ENCODE measurements at places on chromosomes 12 and 14. TPM values are rescaled to one million over a fixed set of nuclear protein-coding genes. Genes with fewer than 3 reads are reported as not detected.

GRCh38 chr14:104441275-104442106, 138.1 kb upstream of the C14orf180 start:
- DNase-seq: no peak

GRCh38 chr14:63761351-63762117, 33.7 kb upstream of the SGPP1 start:
- DNase-seq: no peak

GRCh38 chr14:53186532-53186931, 33.4 kb upstream of the DDHD1 start:
- DNase-seq: no peak

GRCh38 chr12:52580496-52580895, 6.9 kb upstream of the KRT74 start:
- no peak for DNase-seq

CELA1 gene
- total RNA-seq: not detected
